ENCODE measurements at places on chromosomes 2 and 18.

DNA sequence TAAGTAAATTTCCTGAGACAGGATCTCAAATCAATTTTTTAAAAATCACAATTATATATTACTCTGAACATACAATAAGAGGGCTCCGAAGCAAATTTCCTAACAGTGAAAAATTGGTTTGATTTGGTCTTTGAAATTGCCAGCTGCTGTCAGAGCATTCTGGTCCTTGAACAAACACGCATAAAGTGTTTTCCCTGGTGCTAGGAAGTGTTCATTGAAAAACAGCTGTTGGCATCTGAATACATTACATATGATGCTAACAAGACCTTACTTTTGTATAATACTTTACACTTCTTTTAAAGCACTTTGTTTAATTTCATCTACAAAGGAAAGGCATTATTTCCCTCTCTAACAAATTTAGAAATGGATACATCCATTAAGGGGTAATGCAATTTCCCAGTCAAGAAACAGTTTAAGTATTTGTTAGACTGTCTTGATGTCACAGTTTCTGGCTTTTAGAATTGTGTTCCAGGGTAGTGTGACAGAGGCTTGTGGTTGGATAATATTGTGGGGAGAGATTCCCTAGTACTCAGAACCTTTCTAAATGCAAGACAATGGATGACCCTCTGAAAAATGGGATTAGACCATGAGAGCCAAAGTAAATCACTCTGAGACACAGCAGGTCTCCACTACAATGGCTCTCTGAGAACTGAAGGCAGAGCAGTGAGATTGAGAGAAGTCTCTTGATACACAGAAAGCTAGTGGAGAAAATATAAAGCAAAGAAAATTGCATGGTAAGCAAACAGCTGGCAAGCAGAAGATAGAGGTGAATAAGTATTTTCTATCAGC is 299.0 kb downstream of the TRIB2 start:
- no peak for DNase-seq

- no peak for DNase-seq
These were observed 265.3 kb downstream of the PAX3 start for GRCh38 chr2:222033541-222033940.

- no peak for DNase-seq
These were observed 29.7 kb downstream of the TAF4B start for GRCh38 chr18:26255695-26256622.

GRCh38 chr2:54871457-54872107 is 148.1 kb downstream of the EML6 start:
- no peak for DNase-seq

GRCh38 chr2:223688094-223688835 is 86.1 kb upstream of the SCG2 start:
- DNase-seq, result peak; percentile 7

DNA sequence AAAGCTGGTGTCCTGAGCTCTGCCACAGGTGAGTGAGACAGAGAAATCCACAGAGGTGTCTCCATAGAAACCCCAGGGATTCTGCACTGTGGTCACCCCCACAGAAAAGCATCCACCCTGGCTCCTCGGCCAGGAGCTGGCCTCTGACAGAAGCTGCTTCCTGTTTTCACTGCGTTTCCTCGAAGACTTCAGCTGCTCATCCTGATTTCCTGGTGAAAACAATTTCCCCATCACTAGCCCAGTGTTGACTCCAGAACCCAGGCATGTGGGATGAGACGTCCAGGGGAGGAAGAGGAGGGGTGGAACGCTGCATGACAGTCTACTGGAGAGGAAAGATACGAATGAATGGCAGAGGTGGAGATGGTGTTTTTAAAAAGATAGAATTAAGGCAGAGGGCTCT is 60.3 kb upstream of the GPR45 start:
- no peak for DNase-seq

- no peak for DNase-seq
These were observed 163.0 kb downstream of the DDX1 start for GRCh38 chr2:15754703-15755099.
